ENCODE measurements at places on chromosomes 6 and 20.

DNA sequence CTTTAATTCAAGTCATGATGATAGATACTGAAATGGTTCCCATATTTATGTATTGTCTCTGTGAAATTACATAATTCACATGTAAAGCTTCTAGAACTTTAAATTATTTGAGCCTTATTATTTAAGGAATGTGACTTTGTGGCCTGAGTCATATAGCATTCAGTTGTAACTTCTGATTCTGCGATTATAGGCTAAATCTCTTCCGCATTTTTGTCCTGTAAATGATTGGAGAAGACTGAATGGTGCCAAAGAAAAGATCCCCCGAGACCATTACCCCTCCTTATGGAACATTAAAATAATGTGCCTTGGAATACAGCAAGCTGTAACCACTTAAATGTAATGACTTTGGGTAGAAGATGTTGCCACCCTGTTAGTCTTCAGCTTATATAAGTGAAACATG lies 63.3 kb upstream of the MAP7 start:
- DNase-seq: no peak

DNA sequence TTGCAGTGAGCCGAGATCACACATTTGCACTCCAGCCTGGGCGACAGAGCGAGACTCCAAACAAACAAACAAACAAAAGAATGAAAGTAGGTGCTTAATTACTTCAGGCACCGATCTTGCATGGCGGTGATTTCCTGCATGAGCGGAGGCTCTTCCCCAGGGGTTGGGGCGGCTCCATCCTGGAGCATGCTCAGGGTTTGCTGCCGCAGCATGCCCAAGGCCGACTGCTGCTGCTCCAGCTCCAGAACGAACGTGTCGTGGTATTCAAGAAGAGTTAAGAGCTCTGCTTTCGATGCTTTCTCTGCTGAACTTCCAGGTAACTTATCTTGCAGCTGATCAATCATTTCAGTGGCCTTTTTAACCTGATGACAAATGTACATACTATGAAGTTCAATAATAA lies 313.8 kb downstream of the SYNE1 start:
- no peak for DNase-seq

GRCh38 chr6:40587240-40588069 lies at the start of gene LRFN2:
Gene LRFN2 (minus strand): TSS chr6:40587364.
- DNase-seq: peak; percentile 10

- DNase-seq: no peak
Measured at GRCh38 chr6:44446626-44447300, 59.3 kb downstream of the CDC5L start.

- no peak for DNase-seq
Measured at GRCh38 chr6:79468116-79468515, 69.1 kb downstream of the LCA5 start.

- DNase-seq: no peak
Measured at GRCh38 chr6:80440496-80441115, 334.1 kb downstream of the BCKDHB start.

GRCh38 chr6:128520436-128521281 lies at the start of gene PTPRK:
Gene PTPRK (minus strand): TSS chr6:128520599. CDS start chr6:128520358, 241 bp downstream.
- peak; percentile 73 for DNase-seq

DNA sequence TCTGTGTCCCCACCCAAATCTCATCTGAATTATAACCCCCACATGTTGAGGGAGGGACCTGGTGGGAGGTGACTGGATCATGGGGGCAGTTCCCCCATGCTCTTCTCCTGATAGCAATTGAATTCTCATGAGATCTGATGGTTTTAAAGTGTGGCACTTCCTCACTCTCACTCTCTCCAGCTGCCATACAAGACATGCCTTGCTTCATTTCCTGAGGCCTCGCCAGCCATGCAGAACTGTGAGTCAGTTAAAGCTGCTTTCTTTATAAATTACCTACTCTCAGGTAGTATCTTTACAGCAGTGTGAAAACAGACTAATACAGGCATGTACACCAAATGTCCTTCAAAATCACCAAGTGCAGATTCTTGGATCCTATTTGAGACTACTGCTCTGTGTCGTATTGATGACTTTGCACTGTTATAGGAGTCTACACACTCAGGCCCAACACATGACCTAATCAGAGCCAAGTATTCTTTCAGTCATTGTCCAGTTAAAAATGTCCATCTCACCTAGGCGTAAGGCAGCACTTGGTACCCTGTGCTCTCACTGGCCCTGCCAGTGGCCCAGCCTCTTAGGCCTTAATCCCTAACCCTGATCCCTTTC lies 52.8 kb upstream of the UST start:
- DNase-seq: no peak

GRCh38 chr20:53869466-53870258 lies 200.7 kb downstream of the BCAS1 start:
- DNase-seq: peak; percentile 55

DNA sequence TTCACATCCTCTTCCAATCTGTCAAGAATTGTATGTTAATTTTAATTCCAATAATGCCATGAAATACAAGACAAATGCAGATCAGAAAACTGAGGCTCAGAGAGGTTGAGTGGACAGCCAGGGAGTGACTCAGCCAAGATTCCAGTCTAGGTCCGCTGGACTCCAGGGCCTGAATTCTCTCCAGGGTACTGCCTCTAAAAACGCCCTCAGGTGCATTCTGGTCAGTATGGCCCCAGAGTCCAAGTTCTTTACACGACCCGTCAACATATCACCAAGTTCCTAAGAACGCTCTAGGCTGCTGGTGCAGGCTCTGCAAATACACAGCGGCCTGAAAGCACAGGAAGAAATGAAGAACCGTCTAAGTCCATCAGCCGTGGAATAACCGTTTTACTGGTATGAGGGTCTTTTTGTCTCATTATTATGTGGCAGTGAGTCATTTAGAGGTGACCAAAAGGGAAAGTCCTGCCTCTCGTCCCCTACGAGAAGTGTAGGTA lies 709 bp upstream of the ASXL1 start:
- DNase-seq: no peak

- no peak for DNase-seq
Measured at GRCh38 chr6:136410201-136411024, 120.8 kb upstream of the BCLAF1 start.

DNA sequence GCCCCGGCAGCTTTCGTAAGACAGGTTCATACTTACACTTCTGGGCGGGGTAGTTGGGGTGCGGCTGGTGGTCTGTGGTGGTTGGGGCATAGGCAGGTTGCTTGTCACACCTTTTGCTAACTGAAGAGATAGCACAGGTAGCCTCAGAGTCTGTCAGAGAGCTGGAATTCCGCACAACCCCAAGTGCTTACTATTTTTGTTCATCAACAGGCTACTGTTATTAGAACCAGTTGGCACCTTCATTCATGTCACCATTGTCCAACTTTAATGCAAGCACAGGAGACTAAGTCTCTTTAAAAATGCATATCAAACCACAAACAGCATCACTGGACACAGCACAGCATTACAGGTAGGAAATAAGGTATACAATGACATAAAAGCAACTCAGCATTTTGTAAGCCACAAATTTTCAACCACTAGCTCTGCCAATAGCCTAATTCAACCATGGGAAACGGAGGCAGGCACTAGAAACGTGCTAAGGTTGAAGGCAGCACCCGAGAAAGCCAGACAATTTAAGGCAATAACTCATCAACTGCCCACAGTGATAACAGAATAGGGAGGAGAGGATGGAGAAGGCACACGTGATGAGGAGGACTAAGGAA lies 143.8 kb downstream of the ZMYND8 start:
- no peak for DNase-seq

DNA sequence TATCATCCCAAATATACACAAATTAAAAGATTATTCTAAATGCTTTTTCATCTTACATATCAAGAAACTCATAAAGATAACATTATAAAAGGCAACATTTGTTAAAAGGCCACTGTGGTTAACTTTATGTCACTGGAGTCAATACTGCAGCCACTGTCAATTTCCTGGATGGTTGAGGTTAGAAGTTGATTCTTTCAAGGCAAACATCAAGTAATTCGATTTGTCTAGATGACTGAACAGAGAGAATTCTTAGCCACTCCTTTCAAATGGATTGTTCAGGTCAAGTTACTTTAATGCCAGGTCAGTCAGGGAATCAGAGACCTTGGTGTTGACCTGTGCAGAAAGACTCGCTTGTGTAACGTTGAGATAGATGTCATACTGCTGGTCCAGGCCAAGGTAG lies 44.4 kb upstream of the SIM1 start:
- DNase-seq: no peak

- DNase-seq: no peak
Measured at GRCh38 chr6:20716865-20717264, 182.6 kb downstream of the CDKAL1 start.

GRCh38 chr6:155779456-155779855 lies 323.8 kb upstream of the NOX3 start:
- DNase-seq: no peak

DNA sequence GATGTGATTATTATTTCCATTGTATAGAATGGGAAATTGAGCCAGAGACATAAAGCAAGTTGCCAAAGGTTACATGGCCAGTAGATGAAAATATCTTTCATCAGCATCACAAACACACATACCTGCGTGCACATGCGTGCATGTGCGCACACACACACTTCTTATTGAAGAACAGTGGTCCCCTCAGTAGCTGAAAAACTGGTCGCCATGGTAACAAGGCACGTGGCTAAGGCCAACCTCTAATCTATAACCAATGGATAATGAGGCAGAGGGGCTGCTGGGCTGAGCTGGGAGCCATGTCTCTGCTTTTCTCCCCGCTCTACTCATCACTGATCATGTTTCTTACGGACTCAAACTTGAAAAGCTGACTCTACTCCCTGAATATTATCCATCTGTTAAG lies 60.3 kb downstream of the NRSN1 start:
- no peak for DNase-seq

GRCh38 chr20:41004531-41005360 lies 23.9 kb upstream of the TOP1 start:
- no peak for DNase-seq

DNA sequence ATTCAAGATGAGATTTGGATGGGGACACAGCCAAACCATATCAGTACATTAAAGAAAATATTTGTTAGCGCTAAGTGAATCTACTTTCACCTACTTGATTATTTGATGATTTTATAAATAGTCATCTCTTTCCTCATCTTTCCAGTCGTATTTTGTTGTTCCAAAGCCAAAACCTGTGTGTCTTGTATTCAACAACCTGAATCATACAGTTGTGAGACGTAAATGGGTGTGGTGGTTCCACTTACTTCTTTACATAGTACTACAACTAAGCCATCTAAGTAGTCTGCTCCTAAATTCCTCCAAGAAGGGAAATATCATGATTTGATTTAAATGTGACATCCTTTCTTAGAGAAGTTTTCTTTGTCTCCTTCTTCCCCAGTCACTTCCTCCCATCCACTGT lies 132.8 kb downstream of the ESR1 start:
- DNase-seq: no peak

- no peak for DNase-seq
Measured at GRCh38 chr6:168886964-168887363, 366.7 kb downstream of the THBS2 start.

GRCh38 chr6:151440930-151441329 lies 11.0 kb downstream of the RMND1 start:
- DNase-seq: no peak

DNA sequence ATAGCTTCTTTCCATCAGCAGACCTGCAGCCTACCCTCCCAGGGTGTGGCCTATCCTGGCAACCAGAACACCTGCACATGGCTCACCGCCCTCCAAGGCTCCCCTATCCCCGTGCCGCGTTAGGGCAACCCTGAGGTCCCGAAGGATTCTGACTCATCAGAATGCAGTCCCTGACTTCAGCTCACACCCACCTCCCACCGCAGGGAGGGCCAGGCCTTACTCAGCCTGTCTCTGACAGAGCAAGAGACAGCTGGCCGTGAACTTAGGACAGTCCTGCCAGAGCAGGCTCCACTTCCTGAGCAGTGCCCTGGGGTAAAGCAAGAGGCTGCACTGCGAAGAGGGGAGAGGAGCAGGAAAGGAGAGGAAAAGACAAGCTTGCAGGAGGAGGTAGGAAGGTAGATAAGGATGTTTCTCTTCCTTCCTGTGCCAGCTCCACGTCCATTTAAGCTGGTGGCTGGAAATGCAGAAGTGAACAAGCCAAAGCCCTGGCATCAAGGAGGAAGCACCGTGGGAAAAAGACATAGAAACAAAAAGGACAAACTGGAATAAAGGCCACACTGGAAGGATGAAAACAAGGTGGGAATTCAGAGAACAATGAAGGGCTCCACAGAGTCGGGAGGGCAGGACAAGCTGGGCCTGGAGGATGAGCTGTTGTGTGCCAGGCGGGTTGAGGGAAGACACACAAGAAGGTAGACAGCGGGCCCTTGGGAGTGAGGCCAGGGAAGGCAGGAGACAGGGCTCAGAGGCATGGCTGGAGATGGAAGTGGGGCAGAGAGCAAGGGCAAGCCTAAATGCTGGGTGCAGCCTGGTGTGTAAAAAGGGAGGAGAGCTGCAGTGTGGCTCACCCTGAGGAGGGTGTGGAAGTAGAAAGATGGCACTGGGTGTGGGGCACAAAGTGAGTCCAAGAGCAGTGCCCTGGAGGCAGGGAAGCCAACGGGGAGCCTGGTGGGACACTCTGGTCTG lies 102.7 kb downstream of the SLC23A2 start:
- no peak for DNase-seq

DNA sequence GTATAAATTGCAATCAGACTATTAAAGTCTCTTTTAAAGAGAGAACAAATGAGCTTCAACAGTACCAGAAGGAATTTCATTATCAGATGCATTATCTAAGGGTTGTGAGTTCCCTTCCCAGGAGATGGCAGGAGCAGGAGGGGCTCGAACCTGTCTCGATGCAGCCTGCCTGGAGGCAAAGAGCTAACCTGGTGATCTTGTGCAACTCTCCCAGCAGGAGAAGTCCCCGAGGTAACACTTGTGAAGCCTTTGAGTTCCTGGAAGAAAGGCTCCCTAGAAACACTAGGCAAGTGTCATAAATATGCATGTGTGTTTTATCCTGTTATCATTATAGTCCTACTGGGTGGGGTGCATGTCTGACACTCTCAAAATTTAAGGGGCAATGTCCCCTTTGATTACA lies 232.2 kb upstream of the ARID1B start:
- no peak for DNase-seq

GRCh38 chr6:53280207-53280606 lies 68.5 kb downstream of the ELOVL5 start:
- no peak for DNase-seq

GRCh38 chr6:82144007-82144851 lies 103.3 kb downstream of the IBTK start:
- DNase-seq: no peak

DNA sequence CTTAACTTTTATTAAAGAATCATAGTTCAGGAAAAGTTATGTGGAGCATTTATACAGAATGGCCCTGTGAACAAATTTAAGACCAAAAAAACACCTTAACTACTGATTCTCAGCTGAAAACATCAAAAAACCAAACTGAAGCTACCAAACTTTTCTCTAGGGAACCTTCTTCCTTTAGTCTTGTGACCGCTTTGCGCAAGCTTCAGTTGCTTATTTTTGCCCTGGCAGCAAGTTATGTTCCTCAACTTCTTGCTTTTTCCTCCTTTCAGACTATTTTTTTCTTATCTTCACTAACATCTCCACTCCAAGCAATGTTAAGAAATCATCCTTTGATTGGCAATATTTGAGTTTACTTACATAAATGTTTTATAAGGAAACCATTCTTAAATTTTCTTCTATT lies 100.1 kb downstream of the MYB start:
- no peak for DNase-seq

- DNase-seq: no peak
Measured at GRCh38 chr20:408843-409696, 971 bp downstream of the RBCK1 start.

Measured in stimulated activated CD8-positive, alpha-beta memory T cell treated with anti-CD3 and anti-CD28 coated beads, Interleukin-4, amount 100 ng/mL, for 1 hour (primary cell).